ENCODE measurements at places on chromosomes 16 and 17.

DNA sequence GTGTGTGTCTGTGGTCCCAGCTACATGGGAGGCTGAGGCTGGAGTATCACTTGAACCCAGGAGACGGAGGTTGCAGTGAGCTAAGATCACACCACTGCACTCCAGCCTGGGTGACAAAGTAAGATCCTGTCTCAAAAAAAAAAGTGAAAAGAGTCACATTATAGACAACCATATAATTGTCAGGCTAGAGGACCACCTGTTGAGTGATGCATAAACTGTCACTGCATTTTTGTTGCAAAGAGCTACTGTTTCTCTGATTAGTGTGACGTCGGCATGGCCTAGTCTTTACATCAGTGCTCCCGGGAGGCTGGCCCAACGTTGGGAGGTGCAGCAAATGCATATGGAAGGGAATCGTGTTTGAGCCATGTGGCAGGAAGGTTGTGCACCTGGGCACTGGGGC is 50.2 kb downstream of the CLEC16A start:
- DNase-seq: no peak

- peak; percentile 26 for DNase-seq
These were observed 3.5 kb upstream of the YPEL2 start for GRCh38 chr17:59327981-59328290.

DNA sequence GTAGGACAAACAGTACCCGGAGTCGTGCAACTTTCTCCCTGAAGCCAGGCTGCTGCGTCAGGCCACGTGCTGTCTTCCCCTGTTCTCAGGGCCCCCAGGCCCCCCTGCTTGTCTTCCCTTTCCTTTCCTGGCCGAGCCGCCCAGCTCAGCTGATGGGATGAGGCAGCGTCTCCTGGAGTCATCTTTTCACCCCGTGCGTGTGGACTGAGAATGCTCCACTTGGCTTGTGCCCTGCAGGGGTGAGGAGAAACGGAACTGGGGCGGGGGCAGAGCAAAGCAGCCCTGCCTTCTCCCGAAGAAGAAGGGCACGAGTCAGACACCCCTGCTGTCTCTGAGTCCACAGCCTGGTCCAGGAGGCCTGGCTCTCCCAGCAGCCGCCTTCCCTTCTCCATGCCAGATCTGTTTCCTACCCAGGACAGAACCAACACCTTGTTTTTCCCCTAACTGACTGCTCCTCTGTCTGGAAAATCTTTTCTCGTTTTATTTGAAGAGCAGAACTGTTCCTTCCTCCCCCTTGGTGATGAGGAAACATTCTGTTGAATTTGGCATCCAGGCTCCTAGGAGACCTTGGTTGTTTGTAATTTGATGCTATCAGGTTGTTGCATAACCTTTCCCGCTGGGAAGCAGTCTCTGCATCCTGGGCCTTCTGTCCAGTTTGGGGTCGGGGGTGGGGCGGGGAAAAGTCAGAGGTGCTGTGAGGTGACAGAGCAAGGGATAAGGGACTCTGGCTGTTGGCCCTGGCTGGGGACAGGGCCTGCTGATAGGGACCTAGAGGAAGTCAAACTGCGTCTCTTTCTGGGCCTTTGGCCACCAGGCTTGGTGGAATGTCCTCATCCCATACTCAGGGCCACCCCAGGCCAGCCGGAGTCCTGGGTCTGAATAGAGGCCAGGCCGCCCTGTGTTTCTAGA is 78.8 kb downstream of the WIPI1 start:
- peak; percentile 62 for DNase-seq

GRCh38 chr16:74186561-74186971 is 110.0 kb upstream of the PSMD7 start:
- no peak for DNase-seq

DNA sequence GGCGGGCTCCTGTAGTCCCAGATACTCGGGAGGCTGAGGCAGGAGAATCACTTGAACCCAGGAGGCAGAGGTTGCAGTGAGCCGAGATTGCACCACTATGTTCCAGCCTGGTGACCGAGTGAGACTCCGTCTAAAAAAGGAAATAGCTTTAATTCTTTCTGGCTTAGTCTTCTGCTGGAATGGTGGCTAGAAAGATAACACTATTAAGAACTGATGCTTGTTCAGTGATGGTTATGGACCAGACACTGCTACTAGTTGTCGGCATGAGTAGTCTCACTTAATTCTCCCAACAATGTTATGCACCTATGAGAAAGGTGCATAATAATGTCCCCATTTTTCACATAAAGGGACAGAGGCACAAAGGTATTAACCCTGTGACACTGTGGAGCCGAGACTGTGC is 188.7 kb downstream of the HS3ST3A1 start:
- DNase-seq: no peak

- DNase-seq: no peak
These were observed 36.2 kb downstream of the SETD6 start for GRCh38 chr16:58551496-58551895.

DNA sequence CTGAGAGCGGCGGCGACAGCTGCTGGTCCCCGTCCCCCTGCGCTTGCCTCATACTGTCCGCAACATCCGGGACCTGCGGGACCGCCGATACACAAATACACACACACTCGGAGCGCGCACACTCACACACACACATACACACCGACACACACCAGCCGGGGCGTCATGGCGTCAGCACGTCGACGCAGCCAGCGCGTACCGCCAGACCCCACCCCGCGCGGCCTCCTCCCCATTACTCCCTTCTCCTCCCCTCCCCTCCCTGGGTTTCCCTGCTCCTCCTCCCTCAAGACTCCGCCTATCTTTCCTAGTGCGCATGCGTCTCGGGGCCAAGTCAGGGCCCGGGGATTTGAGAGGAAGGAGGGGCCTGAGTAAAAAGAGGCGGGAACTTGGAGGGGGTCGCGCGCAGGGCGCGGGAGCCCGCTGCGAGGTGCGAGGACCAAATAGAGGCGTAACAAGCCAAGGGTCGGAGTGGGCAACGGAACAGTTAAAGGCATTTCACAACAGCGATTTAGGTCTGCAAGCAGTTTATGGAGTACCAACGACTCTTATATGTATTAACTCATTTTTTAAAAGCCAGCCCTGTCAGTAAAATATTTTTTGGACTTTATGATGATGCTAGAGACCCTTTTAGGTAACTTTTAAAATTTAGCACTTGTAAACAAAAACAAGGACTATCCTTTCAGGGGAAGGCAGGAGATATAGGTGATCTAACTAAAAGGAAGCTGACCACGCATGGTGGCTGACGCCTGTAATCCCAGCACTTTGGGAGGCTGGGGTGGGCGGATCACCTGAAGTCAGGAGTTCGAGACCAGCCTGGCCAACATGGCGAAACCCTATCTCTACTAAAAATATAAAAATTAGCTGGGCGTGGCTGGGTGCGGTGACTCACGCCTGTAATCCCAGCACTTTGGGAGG is at the start of gene SPOP:
TSS of gene SPOP (minus strand) at position 165 of the 915 bp plus-strand sequence. CDS start 55,287 bp downstream, outside the sequence.
- peak; percentile 100 for DNase-seq

DNA sequence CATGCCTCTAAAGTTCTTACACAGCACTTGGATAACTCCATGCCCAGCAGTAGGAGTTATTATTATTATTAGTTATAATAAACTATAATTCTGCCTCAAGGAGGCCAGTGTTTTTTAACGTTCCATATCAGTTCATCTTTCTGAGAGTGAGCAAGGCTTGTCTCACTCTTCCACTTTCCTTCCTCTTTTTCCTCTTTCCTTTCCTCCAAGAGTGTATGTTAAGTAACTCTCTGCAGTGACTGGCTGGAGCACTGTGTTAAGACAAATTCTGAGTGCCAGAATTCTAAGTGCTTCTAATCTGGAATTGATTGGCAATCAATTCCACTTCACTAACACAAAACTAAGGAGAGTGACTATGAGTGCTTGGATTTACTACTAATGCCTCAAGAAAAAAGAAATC is 16.4 kb downstream of the CLEC19A start:
- DNase-seq: no peak

DNA sequence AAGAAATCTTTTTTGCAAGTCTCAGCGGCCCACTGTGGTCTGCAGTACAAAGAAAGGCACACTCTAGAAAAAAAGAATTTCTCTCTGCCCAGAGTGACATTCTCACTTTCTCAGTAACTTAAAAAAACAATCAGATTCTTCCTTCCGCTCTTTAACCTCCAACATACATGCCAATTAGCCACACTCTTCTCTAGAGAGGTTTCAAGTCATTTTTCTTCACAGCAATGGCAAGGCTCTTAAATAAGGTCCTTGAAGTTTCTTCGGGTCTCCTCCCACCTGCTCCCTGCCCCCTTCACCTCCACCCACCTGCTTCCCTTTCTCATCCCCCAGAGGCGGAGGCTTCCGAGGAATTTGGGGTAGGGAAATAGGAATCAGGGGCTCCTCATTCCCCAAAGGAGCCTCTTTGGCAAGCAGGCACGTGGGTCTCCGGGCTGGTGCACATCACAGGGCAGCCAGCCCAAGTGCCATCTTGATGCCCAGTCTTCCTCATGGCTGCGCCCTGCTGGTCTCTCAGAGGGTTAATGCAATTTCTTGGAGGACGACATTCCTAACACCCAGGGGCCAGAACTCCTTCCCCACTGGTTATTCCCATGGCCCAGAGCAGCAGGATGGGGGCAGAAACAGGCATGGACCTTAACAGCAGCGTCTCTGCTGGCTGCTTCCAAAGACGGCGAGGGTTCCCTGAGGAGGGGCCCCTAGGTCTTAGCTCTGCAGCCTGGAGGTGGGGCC is 855 bp upstream of the MEOX1 start:
- DNase-seq: no peak

DNA sequence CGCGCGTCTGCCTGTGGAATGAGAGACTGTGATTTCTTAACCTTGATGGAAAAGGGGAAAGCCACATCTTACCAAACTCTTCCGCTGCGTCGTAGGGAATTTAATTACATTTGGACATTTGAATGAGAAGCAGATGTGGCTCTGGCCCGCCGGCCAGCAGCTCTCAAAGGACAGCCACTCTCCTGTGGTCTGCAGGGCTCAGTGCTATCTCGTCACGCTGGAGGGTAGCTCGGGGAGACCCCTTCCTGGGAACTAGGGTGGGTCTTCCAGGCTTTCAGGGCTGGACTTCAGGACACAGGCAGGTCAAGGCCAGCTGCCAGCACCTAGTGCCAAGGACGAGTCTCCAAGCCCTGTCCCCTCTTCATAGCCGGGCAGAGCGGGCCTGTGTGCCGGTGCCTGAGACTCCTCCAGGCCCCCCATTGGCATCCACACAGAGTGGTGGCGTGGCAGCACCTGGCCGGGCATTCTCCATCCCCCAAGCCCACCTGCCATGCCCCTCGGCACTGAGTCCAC is 15.9 kb upstream of the TBX2 start:
- DNase-seq: no peak

DNA sequence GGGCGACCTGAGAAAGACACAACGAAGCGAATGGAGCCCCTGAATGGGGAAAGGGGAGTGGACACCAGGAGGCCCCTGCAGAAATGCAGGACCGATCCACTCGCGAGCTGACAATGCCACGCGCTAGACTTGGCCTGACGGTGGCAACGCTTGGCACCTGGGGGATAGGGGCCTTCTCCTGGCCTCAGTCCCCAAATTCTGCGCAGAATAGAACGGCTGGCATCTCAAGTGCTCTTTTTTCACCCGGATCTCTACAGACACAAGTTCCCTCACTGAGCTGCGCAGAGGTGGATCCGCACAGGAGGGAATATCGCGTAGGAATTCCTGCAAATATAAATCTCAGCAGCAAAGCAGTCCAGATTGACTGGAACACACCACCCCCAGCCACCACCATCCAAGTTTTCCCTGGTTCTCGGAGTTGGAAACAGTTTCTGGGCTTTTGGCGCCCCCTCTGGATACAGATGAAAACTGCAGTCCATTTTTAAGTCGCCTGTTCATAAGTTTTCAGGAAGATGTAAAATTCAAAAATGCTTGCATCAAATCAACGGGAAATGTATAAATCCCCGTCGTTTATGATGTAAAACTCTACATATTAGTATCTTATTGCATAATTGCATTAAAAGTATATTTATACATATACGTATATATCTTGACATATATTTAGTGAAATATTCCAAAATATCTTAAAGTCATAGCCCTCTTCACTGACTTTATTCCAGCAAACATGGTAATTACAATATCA is 2.3 kb upstream of the SOX9 start:
- DNase-seq: no peak

GRCh38 chr17:64426596-64426995 is 22.3 kb upstream of the MILR1 start:
- DNase-seq: no peak

GRCh38 chr17:47286198-47286914 is 32.7 kb downstream of the ITGB3 start:
- DNase-seq: peak; percentile 52

DNA sequence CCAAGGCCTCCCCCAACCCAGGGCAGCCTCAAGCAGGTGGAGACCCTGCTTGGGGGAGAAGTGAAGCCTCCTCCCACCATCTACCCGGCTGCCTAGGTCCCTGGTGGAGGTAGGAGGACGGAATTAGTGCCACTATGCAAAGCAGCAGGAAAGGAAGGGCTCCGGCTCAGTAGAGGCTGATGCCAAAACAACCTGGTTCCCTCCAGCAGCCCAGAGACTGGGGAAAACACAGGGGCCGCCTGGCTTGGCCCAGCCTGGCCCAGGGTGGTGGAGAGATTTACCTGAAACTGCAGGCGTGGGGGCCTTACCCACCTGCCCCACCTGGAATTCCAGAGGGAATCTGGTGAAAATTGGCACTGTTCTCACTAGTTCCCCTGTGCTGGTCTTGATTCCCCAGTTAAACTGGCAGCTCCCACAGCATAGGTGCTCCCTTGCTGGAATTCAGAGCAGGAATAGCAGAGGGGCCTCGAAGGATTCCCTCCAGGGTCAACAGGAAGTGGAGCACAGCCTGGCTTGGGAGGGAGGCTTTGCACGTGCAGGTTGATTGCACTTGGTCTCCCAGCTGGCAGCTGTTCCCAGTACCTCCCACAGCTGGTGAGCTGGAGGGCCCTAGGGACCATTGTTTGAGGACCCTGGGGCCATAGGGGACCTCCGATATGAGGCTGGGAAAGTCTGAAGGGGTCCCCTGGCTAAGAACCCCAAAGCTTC is 4.5 kb downstream of the CD79B start:
- no peak for DNase-seq

GRCh38 chr17:6041246-6041645 is 28.9 kb upstream of the WSCD1 start:
- no peak for DNase-seq

DNA sequence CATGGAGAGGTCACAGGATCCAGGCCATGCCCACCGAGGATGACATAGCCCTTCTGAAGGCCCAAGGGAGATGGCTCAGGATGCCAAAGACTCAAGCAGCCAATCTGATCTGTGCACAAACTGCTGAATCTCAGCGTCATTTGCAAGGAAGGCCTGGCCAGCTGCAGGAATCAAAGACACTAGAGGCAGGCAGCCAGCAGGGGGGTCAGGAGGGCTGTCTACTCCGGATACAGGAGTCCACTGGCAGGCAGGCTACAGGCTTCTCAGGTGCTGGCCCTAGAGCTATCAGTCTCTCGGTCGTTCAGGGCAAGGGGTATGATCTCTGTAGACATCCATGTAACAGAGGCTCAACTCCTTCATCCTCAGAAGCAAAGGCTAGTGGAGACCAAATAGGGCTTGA is 1735.3 kb downstream of the TP53TG3F start:
- DNase-seq: no peak

DNA sequence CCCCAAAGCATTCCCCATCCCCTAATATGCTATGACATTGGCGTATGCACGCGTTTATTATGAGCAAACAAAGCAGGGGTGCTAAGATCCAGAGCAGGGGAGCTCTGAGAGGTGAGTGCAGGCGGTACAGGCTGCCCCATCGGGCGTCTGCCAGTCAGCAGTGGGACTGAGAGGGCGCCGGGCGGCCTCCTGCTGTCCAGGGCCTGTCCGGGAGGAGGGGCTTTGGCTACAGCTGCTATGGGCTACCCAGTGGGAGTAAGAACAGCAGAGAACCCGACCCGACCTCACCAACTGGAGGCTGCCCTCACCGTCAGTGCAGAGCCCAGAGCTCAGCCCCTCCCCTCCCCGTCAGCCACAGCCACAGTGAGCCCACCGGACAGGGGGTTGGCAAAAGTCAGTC is 18.5 kb upstream of the AATK start:
- no peak for DNase-seq

Measured in CD4-positive, alpha-beta T cell treated with Interleukin-1 beta for 1 hour (primary cell).